Myocyte (in vitro differentiated cells): ENCODE measurements at places on chromosomes 1 and 21. TPM values are rescaled to one million over a fixed set of nuclear protein-coding genes. Genes with fewer than 3 reads are reported as not detected.
A peak's percentile ranks its signal among the peaks of the same experiment; 100 is the strongest.

Gene CFHR2
- total RNA-seq: not detected in 2 replicates

Gene NPPB
- total RNA-seq: not detected in 2 replicates

Gene NBPF6
- total RNA-seq: not detected in 2 replicates

Gene EPHA10
- total RNA-seq: not detected in 2 replicates

Gene ST6GALNAC3
- total RNA-seq: not detected in 2 replicates

Gene LEFTY2
- 0.78 and 1.7 TPM in 2 replicates for total RNA-seq

Gene PODN
- total RNA-seq: 0.48 and 2.1 TPM in 2 replicates

Gene S100A7A
- total RNA-seq: not detected in 2 replicates

Gene ALX3
- total RNA-seq: not detected in 2 replicates

Gene PLA2G4A
- total RNA-seq: not detected in 2 replicates

DNA sequence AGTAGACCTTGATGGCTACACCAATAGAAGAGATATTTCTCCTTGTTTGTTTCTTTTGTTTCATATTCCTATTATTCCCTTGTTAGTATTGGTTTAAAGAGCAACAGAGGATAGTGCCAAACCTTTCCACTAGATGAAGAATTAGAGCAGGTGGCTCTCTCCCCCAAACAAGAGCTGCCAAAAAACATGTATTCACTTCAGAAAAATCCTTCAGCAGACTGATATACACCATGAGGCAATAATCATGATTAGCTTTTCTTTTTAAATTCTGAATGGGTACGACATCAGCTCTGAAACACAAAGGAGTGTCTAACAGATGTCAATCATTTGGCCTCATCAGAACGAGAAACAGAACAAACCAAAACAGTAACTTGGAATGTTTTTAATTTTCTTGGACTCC lies 67.3 kb upstream of the MAP10 start:
- peak; percentile 53 for DNase-seq

DNA sequence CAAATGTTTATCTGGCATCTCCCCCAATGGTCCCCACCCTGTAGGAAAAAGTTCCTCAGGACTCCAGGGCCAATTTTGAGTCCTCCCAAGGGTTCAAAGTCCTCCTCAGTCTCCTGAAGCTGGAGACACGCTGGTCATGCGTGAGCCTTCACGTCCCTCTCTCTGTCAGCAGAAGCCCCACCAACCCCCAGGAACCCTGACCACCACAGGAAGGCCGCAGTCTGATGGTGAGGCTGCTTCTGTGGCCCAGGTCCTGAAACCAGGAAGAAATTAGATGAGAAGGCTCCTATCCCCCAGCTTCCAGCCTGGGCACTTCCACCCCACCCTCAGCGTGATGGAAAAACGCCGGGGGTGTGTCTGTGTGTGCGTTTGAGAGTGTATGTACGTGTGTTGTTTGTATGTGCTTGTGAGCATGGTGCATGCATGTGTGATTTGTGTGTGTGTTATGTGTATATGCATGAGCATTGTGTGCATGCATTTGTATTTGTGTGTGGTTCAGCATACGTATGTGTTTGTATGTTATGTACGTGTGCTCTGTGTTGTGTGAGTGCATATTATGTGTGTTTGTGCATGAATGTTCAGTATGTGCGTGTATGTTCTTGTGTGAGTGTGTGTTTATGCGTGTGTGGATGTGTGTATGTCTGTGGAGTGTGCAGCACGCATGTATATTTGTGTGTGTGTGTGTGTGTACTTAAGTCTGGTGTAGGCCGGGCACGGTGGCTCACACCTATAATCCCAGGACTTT lies 92.5 kb downstream of the SIK1 start:
- DNase-seq: no peak

DNA sequence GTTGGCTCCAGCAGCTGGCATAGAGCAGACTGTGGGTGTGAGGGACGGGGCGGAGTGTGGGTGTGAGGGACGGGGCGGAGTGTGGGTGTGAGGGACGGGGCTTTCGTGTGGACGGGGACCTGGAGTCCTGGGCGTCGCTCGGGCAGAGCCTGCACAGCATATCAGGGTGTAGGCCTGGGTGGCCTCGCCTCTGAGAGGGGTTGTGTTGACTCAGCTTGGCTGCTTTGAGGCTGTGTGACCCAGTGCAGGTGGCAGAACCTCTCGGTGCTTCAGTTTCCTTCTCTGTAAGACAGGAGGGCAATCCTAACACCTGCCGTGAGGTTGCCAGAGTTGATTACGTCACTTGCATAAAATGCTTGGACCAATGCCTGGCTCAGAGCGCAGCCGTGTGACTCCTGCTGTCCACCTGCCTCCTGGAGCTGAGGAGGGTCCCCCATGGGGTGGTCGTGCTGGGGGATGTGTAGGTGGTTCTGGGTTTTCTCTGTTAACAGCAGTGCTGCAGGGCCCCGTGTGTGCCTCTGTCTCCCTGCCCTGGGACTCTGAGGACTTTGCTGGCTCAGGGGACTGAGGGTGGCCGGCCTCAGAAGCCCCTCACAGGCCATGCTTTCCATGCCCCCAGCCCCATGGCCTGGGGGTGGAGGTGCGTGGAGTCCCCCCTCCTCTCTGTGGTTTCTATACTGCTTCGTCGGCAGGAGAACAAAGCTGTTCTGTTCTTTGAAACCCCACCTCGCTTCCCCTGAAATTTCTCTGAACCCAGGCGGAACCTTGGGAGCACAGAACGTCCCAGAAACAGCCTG lies 15.4 kb downstream of the PDXK start:
- peak; percentile 51 for DNase-seq

DNA sequence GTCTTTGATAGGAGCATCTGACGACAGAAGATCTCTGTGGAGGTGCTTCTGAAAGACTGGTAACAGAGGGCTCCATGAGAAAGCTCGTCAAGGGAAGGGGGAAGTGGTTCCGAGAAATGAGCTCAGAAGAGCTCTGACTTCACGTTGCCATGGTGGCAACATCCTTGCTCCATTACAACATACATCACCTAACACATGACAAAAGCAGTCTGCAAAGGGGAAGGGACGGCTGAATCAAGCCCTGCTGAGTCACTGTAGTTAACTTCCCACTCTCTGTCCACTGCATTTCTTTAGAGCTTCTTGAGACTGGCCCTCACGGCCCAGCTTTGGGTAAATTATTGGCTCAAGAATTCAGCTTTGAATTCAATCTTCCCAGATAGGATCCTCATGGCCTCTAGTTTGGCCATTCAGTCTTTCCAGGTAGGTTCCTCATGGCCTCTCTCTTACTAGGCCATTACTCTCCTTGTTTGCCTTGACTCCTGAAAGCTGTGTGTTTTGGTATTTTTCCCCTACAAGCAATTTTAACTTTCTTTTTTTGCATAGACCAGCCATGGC lies 88.0 kb upstream of the ZNF648 start:
- DNase-seq: peak; percentile 45

GRCh38 chr21:40844935-40845334 lies 2.0 kb downstream of the DSCAM start:
- DNase-seq: no peak

DNA sequence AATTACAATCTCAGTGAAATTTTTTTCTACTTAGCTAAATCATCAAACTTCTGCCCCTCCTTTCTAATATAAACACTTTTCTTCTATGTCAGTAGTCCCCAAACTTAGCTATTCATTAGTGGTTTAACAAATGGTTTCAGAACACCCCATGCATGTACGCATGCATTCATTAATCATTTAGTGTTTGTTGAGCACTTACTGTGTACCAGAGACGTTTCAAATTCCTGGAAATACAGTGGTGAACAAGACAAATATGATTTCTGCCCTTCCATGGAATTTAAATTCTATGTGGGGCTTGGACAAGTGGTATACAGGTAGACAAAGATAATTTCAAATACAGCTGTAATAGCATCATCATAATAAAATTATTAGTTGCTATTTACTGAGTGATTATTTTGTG lies 1.5 kb downstream of the ZBTB40 start:
- no peak for DNase-seq

GRCh38 chr1:8925406-8925805 lies 20.3 kb upstream of the CA6 start:
- no peak for DNase-seq

GRCh38 chr1:52748119-52748518 lies 21.9 kb downstream of the ZYG11B start:
- DNase-seq: peak; percentile 15

- no peak for DNase-seq
Observed at GRCh38 chr1:41377397-41377796, 16.2 kb downstream of the FOXO6 start.

- DNase-seq: no peak
Observed at GRCh38 chr1:165831146-165831545, 3.7 kb downstream of the UCK2 start.

- no peak for DNase-seq
Observed at GRCh38 chr1:156584813-156585212, 5.3 kb downstream of the TTC24 start.

DNA sequence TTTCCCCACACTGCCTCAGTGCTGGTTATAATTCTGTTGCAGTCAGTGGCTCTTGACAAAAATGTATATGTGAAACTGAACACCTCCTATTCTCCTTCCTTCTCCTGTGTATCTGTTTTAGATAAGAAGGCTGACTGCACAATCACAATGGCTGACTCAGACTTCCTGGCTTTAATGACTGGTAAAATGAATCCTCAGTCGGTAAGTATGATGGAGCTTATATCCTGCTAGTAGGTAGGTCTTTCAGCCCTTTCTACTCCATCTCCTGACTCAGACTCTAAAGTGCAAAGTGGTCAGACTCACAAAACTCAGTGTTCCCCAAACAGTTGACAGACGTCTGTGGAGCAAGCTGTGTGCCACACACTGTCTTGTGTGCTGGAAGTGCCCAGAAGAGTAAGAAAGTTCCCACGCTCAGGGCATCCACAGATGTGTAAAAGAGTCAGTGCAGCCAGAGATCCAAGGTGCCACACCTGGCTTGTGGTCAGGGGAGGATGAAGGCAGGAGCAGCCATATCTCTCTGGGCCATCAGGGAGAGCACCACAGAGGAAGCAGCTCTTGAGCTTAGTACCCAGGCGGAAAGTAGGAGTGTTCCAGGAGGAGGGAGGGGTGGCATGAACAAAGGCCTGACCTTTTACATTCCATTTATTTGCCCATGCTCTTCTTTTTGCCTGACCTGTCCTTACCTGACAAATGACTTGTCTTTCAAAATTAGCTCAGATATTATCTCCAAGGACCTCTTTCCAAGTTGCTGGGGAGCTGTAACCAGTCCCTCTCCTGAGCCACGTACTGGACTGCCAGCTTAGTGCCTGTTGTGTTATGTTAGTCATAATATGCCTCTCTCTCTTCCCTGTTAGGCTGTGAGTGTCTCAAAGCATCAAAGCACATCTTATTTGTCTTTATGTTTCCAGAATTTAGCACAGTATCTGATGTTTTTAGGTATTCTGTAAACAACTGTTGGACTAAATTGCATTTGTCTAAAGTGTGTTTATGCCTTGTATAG lies 14.0 kb upstream of the PODN start:
- no peak for DNase-seq

DNA sequence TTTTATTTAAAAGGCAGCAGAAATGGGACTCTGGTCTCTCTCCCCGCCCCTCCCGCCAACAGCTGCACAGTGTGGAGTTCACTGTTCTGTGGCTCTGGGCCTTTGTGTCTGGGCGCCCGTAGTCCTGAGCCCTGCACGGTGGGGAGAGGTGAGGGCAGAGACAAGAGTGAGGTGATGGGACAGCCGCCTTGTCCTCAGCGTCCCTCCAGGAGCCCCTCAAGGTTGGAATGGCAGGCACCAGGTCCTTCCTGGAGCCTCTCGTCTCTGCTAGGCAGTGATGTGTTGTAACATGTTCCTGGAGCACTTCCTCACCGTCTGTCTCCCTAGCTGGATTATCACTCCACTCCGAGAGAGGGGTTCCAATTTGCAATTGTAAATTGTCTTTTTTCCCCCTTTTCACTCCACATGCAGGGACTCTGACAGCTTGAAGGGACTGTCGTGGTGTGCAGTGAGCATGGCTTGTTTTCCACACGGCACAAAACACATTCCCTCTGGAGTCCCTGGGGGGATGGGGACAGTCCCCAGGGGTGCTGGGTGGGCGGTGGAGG lies 44.6 kb upstream of the C1orf174 start:
- DNase-seq: no peak

- DNase-seq: no peak
Observed at GRCh38 chr1:38745476-38746401, 113.8 kb downstream of the RRAGC start.

DNA sequence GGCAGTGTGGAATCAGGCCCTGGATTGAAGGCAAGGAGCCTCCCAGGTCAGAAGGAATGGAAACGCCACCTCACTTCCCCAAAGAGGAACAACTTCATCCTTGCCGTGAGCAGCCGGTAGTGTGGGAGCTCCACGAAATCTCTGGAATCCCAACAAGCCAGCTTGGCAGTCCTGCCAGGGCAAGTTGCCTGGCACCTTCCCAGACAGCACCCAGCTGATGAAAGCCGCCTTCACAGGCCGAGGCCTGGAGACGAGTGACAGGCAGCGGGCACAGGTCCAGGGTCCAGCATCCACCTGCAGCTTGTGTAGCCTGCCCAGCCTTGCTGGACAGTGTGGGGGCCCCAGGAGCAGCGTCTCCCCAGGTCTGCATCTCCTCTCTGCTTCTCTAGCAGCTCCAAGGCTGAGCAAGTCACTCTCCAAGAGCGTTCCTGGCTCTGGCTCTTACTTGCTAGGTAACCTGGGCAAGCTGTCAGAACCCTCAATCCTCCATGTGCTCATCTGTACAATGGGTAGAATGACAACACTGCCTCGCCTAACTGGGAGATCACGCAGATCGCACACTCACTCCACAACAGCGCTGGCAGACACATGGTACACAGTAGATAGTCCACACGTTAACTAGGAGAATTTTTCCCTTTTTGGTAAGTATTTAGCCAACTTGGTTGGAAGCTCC lies 43.0 kb downstream of the ACOT7 start:
- DNase-seq: peak; percentile 92

GRCh38 chr1:4621646-4622045 lies 32.8 kb upstream of the AJAP1 start:
- no peak for DNase-seq
